ENCODE measurements at places on chromosomes 6 and 20.

GRCh38 chr6:126086560-126086959, 100.2 kb downstream of the TRMT11 start:
- DNase-seq, result no peak

- DNase-seq, result no peak
Observed at GRCh38 chr20:58019850-58020625, 208.4 kb downstream of the ANKRD60 start.

DNA sequence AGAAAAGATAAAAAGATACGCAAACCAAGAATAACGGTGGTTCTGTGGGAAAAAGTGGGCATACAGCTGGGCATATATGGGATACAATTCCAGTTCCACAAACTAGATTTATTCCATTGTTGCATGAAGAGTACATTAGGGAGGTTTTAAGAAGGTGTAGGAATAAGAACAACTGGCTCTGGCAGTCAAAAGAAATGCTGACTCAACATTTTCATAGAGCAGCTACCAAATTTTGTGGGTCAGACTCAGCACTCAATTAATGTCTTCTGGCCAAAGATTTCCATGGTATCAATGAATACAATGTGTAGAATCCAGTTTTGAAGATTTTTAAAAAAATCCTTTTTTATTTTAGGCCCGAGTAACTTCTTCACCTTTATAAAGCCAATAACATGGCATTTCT, 40.2 kb downstream of the TP53INP2 start:
- no peak for DNase-seq

DNA sequence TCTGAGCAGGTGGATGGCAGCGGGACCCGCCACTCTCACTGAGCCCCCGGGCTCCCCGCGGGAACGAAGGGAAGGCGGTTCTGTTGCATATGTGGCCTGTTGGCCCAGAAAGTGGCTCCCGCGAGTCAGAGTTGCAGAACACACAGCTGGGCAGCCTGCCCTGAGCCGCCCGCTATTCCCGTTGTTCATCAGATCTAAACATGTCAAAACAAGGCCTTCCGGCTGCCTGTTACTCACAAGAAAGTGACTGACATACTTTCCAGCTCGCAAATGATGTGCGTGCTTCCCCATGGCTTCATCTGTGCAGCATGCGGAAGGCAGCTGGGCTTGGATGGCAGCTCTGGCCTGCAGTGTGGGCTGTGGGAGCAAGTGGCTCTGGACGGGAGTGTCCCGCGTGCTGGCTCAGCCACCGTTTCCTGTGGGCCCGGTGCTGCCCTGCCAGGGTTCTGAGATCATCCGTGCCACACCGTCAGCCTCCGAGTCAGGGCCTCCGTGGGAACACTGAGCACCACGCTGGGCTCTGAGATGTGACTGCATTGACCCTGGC, 227.3 kb downstream of the ERMARD start:
- no peak for DNase-seq

DNA sequence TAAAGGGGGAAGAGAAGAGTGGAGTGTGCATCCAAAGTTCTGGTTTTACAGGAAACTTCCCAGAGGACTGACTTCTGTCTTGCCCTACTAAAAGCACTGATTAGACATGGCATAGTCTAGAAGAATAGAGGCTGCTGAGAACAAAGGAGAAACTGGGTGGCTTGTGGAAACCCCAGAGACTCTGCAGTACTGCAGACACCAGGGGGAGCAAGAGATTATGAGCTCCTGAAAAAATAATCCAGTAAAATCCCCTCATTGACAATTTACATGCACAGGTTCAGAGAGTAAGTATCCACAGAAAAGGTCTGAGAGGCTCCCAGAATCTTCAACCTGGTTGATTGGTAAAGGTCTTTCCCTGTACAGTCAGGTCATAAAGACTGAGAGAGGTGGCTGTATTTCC, 48.7 kb upstream of the CLVS2 start:
- DNase-seq, result peak; percentile 5

DNA sequence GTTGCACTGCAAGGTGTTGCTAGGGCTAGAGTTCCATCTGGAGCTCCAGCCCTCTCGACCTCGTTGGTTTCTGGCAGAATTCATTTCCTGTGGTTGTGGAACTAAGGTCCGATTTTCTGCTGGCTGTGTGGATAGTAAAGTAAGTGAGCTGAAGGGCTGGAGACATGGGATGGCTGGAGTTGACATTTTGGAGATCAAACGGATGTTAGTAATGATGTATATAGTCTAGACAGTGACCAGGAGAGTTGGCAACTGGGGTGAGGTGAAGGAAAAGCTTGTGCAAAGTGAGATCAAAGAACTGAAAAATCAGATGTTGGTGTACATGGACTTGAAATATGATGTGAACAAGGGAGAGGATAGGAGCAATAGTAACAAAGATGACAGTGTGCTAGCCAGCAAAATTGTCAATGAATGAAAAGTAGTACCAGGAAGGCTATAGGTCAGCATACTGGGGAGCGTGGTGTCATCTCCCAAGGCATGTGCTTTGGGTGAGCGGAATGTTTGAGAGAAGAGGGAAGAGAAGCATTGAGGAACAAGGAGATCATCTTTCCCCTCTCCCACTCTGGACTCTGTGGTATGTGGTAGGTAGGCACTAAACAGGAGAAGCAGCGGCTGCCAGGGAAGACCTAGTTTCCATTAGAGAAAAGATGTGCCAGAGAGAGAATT, 7.8 kb downstream of the QRSL1 start:
- no peak for DNase-seq

DNA sequence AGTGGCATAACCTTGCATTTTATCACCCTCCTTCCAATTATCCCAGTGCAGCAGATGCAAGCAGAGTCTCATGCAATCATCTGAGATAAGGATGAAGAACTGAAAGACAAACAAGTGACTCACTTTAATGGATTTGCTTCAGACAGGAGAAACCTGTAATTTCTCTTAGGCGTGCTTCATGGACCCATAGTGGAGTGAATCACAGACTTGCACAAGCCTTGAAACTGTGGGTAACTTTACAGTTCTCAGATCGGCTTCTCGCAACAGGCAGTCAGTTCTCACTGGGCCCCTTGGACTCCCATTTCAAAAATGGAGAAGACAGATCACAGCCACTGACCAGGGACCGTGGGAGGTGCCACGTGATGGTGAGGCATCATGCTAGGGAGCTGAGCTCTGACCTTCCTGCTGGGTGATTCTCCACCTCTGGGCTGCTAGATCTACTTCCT, at the start of gene ADGRF4:
Gene ADGRF4 (plus strand): TSS at position 239 of the 446 bp plus-strand sequence. CDS start 8,666 bp downstream, outside the sequence.
- DNase-seq, result no peak

GRCh38 chr20:53805895-53806384, 212.3 kb upstream of the ZNF217 start:
- DNase-seq, result no peak

DNA sequence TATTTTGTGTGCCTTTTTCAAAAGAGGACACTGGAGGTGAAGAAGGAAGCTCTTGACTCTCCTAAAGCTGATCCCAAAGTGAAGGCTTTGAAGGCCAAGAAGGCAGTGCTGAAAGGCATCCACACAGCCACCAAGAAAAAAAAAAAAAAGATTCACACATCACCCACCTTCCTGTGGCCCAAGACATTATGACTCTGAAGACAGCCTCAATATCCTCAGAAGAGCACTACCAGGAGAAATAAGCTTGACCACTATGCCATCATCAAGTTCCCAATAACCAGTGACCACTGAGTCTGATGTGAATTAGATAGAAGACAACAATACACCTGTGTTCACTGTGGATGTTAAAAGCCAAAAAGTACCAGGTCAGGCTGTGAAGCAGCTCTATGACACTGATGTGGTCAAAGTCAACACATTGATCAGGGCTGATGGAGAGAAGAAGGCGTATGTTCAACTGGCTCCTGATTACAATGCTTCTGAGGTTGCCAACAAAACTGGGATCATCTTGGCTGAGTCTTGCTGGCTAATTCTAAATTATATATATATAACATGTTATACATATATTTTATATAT, 59.4 kb downstream of the PLCG1 start:
- DNase-seq, result no peak

- no peak for DNase-seq
Observed at GRCh38 chr6:80437221-80437620, 330.8 kb downstream of the BCKDHB start.

DNA sequence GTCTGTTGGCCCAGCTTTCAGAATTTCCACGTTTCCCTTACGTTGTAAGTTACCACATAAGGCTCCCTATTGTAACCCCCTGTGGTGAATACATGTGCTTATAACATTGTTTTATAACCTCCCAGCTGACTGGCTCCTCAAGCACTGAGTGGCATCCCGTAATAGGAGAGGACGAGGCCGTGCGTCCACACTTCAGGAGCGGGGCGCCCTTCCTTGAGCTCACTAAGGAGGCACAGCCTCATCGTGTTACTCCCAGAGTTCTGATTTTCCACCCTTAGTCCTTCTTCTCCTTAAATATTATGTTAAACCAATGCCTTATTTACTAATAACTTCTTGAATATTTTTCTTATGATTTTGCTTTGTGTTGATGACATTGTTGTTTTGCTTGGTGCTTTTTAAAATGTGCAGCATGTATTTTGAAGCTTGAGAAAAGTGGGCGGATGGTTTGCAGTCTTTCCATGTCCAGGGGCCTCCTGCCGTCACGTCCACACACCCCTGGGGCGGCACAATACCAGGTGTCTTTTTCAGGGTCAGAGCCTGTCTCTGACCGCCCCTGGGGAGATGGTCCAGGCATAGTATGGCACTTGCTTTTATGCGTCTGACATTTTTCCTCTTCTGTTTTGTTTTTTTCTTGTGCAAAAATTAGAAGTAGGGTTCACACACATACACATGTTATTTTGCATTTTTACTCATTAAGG, 181.8 kb downstream of the DLL1 start:
- DNase-seq, result no peak

DNA sequence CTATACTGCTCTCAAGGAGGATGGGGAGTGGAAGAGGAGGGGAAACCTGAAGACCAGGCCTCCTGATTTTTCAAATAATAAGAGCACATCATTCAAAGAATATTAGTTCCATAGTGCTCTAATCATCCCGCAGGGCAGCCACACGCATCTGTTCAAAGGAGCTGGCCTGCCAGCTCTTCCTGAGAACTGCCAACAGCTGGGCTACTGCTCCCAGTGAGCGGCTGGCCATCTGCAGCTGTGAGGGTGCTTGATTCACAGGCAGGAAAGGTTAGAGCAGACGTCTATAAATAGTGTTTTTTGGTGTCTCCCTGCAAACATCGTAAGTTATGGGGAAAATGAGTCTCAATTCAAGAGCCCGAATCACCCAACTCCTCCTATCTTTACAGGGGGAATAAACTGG, 17.3 kb downstream of the NSFL1C start:
- DNase-seq, result no peak

GRCh38 chr6:65450451-65450850, 256.6 kb downstream of the EYS start:
- DNase-seq, result no peak

DNA sequence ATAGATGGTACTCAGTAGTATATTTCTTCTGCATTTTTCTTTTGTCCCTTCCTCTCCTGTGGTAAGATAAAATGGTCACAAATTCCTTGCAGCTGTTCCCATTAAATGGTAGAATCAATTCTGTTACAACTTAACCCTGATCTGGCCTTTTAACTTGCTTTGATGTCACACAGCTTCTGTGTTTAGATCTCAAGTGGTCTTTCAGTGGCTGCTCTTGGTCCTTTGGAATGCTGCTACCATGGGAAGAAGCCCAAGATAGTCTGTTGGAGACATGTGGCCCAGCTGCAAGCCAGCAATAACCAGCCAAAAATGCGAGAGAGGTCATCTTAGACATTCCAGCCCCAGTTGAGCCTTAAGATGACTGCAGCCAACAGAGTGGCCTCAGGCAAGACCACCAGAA, 429.7 kb downstream of the KIF16B start:
- no peak for DNase-seq

- no peak for DNase-seq
Observed at GRCh38 chr6:134849920-134850447, 99.9 kb downstream of the ALDH8A1 start.

DNA sequence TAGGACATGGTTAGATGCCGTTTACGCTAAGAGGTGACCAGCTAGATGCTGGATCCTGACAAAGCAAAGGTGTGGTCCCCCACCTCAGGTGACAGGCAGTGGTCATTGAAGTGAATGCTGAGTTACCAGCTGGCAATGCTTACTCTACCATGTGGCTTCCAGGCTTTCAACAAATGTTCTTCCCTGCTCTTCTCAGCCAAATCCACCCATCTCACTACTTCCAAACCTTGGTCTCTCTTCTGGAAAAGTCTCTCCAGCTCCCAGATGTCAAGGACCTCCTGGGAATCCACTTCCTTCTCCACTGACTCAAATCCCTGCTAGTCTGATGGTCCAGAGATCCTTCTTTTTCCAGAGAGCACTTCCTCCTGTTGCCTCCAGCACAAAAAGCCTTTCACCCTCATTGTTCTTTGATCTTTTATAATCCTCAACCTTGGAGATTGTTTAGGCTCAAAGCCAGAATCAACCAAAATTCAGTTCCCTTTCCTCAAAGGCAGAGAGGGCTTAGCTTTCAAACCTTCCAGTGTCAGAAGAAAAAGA, 228.0 kb downstream of the ZNF217 start:
- DNase-seq, result no peak

DNA sequence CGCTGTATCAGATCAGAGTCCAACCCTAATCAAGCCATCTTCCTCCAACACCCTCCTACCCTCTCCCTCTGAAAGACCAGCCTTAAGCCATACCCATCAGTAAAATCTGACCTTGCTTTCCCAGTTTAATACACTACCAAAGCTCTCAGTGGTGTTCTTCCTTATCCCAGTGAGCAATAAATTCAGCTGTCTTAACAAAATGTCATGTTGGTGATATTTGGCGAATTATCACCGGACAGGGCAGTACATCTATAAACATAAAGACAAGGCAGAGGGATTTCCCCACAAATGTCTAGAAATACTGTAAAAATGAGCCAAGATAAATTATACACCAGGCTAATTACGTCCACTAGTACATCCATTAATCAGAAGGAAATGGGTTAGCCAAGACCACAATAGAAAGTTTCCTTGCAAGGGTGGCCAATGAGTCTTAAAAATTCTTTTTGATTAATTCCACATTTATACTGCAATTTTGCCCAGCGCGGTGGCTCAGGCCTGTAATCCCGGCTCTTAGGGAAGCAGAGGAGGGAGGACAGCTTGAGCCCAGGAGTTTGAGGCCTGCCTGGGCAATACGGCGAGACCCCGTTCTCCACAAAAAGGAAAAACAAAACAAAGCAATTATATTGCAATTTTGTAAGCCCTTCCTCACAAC, 905 bp downstream of the RARS2 start:
- DNase-seq, result no peak

DNA sequence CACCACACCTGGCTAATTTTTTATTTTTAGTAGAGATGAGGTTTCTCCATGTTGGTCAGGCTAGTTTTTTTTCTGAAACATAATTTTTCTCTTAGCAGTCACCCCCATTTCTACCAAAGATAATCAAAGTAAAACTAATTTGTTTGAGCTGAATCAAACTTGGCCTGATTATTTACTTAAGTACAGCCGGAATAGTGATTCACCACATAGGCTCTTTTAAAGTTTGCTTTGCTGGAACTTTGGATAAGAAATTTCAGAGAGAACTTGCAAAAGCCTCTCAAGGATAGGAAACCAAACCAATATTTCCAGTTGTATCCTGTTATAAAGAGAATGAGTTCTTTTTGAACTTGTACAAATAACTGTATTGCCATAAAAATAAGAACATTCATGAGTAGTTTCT, 105.0 kb upstream of the SYNCRIP start:
- no peak for DNase-seq
